ENCODE measurements at places on chromosomes 11 and 22.

GRCh38 chr22:40385036-40385782, 14.8 kb downstream of the SGSM3 start:
- no peak for DNase-seq

GRCh38 chr11:118082880-118083552, 3.7 kb downstream of the SMIM35 start:
- no peak for DNase-seq

- no peak for DNase-seq
Observed at GRCh38 chr11:132605825-132606570, 926.3 kb downstream of the OPCML start.

- no peak for DNase-seq
Observed at GRCh38 chr22:49232319-49233067, 595.2 kb downstream of the BRD1 start.

GRCh38 chr11:95608093-95608492, 181.5 kb downstream of the FAM76B start:
- no peak for DNase-seq

- peak; percentile 62 for DNase-seq
Observed at GRCh38 chr11:2886191-2886894, 768 bp upstream of the CDKN1C start.

DNA sequence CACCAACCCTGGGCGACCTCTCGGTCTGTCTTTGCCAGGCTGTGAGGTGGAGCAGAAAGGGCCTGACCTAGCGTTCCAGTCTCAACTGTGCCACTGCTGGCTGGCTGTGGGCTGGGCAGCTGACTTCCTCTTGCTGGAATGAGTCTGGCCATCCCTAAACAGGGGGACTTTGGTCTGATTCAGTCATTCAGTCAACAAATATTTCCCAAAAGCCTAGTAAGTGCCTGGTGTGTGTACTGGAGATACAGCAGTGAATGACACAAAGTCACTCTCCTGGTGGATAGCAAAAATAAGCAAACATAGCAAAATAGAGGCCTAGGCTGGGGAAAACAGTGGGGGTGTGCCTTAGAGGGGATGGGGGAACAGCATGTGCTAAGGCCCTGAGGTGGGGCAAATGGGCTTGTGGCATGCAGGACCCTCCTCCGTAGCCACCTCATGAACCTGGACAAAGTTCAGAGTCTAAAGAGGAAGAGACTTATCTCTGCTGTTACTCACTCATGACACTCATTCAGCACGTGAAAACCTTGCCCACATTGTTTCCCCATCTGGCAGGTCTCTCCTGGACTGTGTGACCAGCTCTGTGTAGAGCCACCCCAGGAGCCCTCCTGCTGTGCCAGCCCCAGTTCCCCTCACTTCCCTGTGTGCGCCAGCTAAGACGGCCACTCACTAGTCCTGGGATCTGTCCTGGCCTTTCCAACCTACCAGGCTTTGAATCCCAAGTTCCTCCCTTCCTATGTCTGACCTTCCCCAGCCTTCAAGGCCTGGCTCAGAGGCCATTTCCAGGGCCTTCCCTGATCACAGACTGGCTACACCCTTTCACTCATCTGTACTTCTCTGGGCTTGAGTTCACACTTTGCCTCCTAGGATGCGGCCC, 4.7 kb downstream of the GUCD1 start:
- DNase-seq: no peak

- peak; percentile 83 for DNase-seq
Observed at GRCh38 chr11:44094260-44094868, 1.1 kb upstream of the EXT2 start.

DNA sequence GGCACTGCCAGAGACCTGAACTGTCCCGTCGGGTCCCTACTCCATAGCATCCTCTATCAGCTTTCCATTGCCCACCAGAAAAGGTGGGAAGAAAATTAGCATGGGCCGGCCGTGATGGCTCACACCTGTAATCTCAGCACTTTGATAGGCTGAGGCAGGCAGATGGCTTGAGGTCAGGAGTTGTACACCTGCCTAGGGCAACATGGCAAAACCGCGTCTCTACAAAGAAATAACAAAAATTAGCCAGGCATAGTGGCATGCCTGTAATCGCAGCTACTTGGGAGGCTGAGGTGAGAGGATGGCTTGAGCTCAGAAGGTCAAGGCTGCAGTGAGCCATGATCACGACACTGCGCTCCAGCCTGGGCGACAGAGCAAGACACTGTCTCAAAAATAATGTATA, 3.5 kb downstream of the SLC25A18 start:
- no peak for DNase-seq

GRCh38 chr11:56700914-56701485, 2.1 kb downstream of the OR9G1 start:
- no peak for DNase-seq

DNA sequence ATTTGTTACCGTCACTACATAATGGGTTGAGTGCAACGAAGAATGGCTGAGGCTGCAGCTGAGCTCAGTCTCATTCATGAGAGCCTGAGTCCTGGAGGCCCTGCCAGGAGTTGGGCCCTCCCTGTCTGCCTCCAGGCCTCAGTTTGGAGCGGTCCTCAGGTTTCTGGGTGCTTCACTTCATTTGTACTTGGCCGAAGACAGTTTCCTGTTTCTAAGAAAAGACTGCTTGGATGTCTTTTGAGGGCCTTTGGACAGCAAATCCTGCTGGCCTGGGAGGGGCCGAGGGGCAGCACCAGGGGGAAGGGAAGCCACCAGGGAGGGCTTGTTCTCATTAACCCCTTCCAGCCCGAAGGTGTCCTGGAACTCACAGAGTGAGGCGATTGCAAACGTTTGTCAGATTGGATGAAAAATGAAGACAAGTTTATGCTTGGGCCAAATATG, 163.1 kb downstream of the ETS1 start:
- no peak for DNase-seq

DNA sequence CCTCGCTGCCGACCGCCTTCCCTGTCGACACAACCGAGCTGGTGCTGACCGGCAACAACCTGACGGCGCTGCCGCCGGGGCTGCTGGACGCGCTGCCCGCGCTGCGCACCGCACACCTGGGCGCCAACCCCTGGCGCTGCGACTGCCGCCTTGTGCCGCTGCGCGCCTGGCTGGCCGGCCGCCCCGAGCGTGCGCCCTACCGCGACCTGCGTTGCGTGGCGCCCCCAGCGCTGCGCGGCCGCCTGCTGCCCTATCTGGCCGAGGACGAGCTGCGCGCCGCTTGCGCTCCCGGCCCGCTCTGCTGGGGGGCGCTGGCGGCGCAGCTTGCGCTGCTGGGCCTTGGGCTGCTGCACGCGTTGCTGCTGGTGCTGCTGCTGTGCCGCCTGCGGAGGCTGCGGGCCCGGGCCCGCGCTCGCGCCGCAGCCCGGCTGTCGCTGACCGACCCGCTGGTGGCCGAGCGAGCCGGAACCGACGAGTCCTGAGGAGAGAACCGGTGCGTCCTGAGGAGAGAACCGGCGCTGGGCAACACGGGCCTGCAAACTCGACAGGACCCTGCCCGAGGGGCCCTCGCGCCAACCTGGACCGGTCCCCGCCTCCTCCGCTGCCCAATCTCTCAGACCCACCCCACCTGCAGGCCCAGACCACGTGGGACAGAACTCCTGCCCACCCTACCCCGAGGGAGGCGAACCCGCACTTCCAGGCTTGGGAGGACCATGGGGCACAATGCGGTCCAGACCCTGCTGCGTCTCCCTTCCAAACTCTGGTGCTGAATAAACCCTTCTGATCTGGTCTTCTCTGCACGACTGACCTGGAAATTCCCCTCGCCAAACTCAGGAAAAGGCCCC, 866 bp downstream of the GP1BB start:
- peak; percentile 76 for DNase-seq

DNA sequence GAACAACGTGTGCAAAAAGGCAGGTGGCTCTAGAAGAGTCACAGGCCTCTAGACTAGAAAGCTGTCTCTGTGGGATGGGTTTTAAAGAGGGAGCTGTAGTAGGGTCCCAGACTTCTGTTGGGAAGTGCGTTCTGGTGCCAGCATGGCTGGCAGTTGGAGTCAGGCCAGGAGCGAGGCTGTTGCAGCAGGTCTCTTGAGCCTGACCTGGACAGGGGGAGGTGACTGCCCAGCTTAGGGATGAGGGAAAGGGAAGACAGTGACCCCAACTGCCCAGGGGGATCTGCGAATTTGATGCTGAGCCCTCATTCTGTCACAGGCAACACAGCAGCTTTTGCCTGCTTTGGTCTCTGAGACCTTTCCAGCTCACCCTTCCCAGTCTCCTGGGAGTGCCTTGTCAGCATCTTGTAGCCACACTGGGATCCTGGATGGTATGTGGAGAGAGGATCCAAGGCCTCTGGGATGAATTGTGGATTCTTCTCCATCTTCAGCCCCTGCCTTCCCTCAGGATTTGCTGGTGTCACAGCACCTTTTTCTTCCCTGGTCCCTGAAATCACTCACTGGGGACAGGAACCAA, 3.4 kb downstream of the TSKU start:
- no peak for DNase-seq

DNA sequence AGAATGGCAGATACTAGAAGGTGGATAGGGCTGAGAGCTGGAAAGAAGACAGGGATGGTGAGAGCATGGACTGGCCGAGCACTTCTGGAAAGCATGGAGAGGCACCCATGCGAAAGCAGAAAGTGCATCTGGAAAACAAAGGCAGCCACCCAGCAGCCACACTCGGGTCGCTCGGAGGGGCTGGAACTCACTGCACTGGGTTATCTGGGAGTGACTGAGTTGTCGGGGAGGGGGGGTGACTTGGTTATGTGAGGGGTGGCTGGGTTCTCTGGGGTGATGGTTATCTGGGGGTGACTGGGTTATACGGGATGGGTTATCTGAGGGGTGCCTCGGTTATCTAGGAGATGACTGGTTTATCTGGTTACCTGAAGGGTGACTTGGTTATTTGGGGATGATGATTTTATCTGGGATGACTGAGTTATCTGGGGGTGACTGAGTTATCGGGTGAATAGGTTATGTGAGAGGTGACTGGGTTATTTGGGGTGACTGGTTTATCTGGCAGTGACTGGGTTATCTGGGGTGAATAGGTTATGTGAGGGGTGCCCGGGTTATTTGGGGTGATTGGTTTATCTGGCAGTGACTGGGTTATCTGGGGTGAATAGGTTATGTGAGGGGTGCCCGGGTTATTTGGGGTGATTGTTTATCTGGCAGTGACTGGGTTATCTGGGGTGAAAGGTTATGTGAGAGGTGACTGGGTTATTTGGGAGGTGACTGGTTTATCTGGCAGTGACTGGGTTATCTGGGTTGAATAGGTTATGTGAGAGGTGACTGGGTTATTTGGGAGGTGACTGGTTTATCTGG, 2.6 kb upstream of the PANX2 start:
- no peak for DNase-seq

- no peak for DNase-seq
Observed at GRCh38 chr11:41003339-41004282, 455.8 kb downstream of the LRRC4C start.

DNA sequence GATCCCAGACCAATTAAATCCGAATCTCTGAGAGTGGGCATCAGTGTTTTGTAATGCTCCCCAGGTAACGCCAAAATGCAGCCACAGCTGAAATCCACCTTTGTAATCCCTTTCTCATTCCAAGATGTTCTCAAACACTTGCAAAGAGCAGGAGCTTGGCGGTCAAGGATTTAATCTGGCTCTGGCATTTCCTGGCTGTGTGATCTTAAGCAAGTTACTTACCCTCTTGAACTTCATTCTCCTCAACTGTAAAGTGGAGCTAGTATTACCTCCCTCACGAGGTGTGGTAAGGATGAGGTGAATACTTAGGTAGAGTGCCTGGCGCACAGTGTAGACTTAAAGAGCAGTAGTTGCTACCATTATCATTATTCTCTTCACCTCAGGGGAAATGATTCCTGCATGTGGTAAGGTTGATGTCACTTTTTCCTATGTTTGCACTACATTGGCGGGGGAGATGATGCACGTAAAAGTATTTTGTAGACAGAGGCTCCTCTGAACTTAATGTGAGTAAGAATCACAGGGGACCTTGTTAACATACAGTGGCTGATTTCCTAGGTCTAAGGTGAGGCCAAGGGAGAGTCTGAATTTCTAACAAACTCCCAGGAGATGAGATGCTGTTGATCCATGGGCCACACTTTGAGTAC, 210.4 kb upstream of the PITPNB start:
- DNase-seq: no peak

GRCh38 chr11:34298871-34299270, 58.9 kb downstream of the ABTB2 start:
- no peak for DNase-seq

DNA sequence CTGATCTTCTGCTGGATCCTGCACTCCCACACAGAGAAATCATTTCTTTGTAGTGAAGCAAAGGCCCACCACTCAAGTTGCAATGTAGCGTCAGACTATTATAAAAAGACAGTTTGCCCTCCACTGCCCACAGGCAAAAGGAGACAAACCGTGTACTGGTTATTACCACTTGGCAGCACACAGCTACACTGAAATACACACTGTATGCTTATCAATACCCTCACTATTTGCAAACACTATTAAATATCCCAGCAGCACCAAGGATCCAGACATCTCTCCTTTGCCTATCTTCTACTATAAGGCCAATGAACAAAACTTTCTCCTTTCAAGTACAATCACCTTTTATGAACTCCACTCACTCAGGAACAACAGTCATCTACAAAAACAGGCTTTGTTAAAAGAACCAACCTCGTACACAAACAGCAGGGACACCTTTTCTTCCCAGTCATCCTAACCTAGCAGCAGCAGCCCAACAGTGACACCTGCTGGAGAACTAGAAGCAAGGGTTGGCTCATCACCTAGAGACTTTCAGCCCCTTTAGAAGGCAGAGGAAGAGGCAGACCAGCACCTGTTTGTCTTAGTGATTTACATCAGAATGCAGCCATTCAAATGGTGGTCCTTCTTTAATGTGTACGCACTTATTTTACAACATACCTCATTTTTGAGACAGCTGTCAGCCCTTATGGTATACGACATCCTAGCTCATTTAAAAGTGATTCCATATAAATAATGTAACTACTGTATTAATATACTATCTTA, 56.1 kb downstream of the AMBRA1 start:
- DNase-seq: peak; percentile 76

GRCh38 chr11:77109236-77110019, 6.8 kb downstream of the OMP start:
- no peak for DNase-seq

GRCh38 chr11:124863137-124863825, 2.0 kb upstream of the ROBO3 start:
- peak; percentile 44 for DNase-seq

GRCh38 chr11:6357222-6357621, 33.1 kb upstream of the SMPD1 start:
- no peak for DNase-seq

- DNase-seq: peak; percentile 90
Observed at GRCh38 chr11:20127671-20128527, 32.4 kb downstream of the DBX1 start.
